ENCODE measurements at places on chromosomes 13 and 19. TPM values are rescaled to one million over a fixed set of nuclear protein-coding genes. Genes with fewer than 3 reads are reported as not detected.
A peak's percentile ranks its signal among the peaks of the same experiment; 100 is the strongest.

DNA sequence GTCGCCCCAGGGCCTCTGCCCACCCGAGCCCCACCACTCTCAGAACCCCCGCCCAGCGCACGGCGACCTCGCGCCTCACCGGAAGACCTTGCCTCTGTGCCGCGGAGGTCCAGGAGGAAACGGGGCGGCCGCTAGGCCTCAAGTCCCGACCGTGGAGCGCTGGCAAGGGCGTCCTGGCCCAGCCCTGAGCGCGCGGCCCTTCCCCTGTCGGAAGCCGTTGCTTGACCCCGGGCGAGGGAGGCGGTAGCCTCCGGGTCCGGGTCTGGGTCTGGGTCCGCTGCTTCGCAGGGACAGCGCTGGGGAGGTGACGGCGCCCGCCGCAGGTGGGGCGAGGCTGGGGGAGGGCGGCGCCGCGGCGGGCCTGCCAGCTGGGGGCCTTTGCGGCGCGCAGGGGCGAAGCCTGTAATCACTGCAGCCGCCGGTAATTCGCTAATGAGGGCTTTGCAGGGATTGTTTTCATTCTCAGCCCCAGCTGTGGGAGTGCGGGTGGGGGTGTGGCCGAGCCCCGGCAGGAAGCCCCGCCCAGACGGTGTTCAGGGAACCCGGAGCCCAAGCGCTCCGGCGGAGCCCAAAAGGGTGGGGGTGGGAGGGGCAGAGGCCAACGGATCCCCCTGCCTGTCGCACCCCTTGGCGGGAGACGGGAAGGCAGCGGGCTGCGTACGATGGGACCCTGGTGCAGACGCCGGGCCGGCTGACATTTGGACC, 8.6 kb downstream of the C19orf25 start:
- peaks cover 11% of the 10 kb centered on the region for H3K4me1 ChIP-seq
- DNase-seq, result peak; percentile 79
- H3K27ac ChIP-seq, result no peak overlapping the region
- H3K36me3 ChIP-seq, result no peaks in the 10 kb centered on the region
- peaks cover 13% of the 10 kb centered on the region for H3K27me3 ChIP-seq
- H3K4me3 ChIP-seq, result peak overlapping the region; percentile 58

DNA sequence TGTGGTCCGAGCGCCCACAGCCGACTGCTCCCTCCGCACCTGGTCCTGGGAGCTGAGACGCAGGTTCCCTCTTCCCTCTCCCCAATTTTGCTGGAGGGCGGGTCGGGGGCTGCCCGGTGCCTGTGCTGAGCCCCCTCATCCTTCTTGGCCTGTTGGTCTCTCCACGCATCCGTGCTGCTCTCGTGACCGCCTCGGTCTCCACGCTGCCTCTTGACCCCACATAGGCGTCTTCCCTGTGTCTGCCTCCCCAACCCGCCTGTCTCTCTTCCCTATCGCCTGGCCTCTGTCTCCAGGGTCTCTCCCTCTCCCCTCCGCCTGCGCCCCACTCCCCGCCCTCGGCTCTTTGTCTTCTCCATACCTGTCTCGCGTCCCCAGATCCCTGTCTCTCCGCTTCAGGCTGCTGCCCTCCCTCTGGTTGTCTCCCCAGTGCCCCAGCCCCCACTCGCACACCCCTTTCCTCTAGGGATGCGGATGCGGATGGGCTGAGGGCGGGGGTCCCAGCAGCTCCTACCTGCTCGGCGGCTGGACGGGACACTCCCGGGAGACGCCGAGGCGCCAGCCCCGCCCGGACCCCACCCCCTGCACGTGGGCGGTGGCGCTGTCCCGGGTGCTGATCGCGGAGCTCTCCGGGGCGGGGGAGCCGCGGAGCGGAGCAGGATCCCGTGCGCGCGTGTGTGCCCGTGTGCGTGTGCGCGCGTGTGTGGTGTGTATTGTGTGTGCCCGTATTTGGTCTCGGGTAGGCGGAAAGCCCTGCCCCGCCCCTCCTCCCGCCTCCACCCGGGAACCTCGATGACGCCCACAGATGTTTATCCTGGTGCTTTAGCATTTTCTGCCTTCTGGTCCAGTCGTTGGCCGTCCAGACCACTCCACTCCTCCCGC, at the start of gene SYT5:
TSS of gene SYT5 (minus strand) at position 684 of the 879 bp plus-strand sequence. CDS start 1,248 bp downstream, outside the sequence.
- peak within 1 kb of the TSS; percentile 64 for H3K4me3 ChIP-seq
- peak; percentile 62 for DNase-seq
- peaks cover 16% of the 10 kb centered on the region for H3K4me1 ChIP-seq
- H3K27ac ChIP-seq, result no peak within 1 kb of the TSS
- H3K27me3 ChIP-seq, result peaks cover 60% of the 10 kb centered on the region

DNA sequence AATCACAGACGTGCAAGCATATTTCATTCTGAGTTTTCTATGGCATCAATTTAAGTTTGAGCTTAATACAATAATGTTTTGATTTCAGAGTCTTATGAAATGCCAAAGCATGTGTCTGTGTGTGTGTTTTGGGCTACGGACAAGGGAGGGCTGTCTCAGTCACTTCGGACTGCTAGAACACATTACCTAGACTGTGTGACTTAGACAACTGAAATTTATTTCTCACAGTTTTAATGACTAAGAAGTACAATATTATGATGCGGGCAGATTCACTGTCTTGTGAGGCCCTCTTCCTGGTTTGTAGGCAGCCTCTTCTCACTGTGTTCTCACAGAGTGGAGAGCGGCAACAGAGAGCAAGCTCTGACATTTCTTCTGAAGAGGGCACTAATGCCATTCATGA, 1202.0 kb downstream of the EFNB2 start:
- H3K27me3 ChIP-seq, result no peaks in the 10 kb centered on the region
- no peak overlapping the region for H3K4me3 ChIP-seq
- no peaks in the 10 kb centered on the region for H3K36me3 ChIP-seq
- peaks cover 5% of the 10 kb centered on the region for H3K4me1 ChIP-seq
- no peak for DNase-seq

DNA sequence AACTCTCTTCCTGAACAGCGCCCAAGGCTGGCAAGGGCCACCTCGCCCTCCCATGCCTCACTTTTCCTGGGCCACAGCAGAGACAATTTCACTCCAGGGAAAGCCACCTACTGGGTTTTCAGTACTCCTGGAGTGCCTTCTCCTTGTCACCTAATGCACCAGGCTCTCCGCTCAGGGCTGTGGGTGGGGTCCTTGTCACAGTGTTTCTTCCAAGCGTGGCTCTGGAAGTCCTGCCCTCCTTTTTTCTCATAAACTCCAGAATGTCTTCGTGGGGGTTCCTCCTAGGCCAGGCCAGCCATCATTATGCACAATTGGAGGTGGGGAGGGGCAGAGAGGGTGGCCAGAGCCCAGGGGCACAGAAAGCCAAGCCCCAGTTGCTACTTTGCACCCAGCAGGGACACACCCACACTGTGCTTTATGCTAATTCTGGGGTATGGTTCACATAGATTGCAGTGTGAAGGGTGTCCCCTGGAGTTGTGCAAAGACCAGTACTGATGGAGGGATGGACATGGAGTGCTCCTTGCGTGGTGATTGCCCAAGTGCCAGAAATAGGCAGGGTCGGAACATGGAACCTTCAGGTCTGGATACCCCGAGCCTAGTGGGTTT, 78.8 kb downstream of the CHST8 start:
- H3K36me3 ChIP-seq, result no peaks in the 10 kb centered on the region
- DNase-seq, result no peak
- no peak overlapping the region for H3K27ac ChIP-seq
- no peak overlapping the region for H3K4me3 ChIP-seq
- H3K27me3 ChIP-seq, result no peaks in the 10 kb centered on the region

DNA sequence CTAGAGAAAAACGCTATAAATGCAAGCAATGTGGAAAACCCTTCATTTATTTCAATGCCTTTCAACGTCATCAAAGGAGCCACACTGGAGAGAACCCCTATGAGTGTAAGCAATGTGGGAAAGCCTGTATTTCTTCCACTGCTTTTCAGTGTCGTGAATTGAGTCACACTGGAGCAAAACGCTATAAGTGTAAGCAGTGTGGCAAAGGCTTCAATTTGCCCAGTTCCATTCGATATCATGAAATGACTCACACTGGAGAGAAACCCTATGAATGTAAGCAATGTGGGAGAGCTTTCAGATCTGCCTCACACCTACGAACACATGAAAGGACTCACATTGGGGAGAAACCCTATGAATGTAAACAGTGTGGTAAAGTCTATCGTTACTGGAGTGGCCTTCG, 27.4 kb downstream of the ZNF20 start:
- peaks cover 29% of the 10 kb centered on the region for H3K4me1 ChIP-seq
- H3K4me3 ChIP-seq, result no peak overlapping the region

GRCh38 chr13:67230404-67231288, 510 bp upstream of the PCDH9 start:
- peaks cover 4% of the 10 kb centered on the region for H3K4me1 ChIP-seq
- DNase-seq, result peak; percentile 91
- peaks cover 14% of the 10 kb centered on the region for H3K27me3 ChIP-seq
- H3K27ac ChIP-seq, result no peak overlapping the region
- no peak overlapping the region for H3K4me3 ChIP-seq

DNA sequence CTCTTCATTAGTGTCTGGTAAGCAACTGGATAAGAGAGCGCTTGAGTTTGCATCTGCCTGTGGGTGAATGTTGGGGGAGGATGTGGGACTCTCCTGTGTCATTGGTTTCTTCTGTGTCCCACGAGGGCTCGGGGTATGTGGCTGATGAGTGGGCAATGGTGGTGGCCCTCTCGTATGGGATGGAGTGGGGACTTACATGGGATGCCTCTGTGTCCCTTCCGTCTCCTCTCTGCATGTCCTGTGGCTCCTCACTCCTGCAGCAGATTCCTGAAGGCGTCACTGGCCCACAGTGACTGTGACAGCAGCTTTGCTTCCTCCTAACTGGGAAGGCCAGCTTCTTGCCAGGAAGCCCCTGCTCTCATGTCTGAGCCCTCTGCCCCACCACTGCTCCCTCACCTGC, 2.6 kb upstream of the LRP3 start:
- H3K4me1 ChIP-seq, result peaks cover 10% of the 10 kb centered on the region
- H3K36me3 ChIP-seq, result no peaks in the 10 kb centered on the region
- DNase-seq, result no peak
- no peak overlapping the region for H3K4me3 ChIP-seq
- H3K27me3 ChIP-seq, result peaks cover 22% of the 10 kb centered on the region

GRCh38 chr19:5018224-5019015, 49.5 kb downstream of the KDM4B start:
- DNase-seq, result no peak
- H3K36me3 ChIP-seq, result no peaks in the 10 kb centered on the region
- H3K4me1 ChIP-seq, result no peaks in the 10 kb centered on the region
- no peak overlapping the region for H3K4me3 ChIP-seq

DNA sequence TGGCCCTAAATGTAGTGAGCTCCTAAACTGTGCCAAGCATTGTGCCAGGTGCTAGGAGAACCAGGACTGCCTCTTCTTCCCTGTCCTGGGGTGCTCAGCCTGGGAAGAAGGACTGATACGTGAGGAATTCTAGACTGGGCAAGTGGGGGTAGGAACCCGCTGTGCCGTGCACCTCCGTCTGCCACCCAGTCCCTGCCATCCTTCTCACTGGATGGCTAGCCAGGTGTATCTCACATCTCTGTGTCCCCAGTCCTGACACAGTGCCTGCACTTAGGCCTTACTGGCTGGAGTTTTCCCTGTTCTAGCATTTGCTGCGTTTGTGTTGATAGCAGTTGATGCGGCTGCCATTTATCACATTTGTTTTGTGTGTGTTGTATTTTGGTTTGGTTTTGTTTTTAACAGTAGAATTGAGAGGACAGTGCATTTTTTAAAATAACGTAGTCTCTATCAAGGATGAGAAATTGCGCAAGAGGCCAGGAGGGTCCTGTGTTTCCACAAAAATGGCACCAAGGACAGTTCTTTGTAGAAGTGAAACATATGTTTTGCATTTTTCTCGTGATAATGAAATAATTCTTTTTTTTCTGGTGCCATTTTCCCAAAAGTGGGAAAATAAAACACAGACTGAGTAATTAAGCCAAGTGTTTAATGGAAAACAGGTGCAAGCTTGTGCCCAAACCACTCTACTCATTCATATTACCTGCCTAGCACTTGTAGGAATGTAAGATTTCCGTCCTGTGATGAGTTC, 4.7 kb upstream of the GPR183 start:
- peak overlapping the region; percentile 58 for H3K27ac ChIP-seq
- no peaks in the 10 kb centered on the region for H3K27me3 ChIP-seq
- peaks cover 88% of the 10 kb centered on the region for H3K4me1 ChIP-seq
- peaks cover 55% of the 10 kb centered on the region for H3K36me3 ChIP-seq

- no peak within 1 kb of the TSS for H3K27ac ChIP-seq
- H3K4me3 ChIP-seq, result no peak within 1 kb of the TSS
- H3K4me1 ChIP-seq, result peaks cover 21% of the 10 kb centered on the region
- no peaks in the 10 kb centered on the region for H3K27me3 ChIP-seq
- DNase-seq, result no peak
Measured at GRCh38 chr19:55464662-55465054, at the start of gene C19orf85. Gene C19orf85 (minus strand): TSS chr19:55464751. CDS start chr19:55464554, 197 bp downstream.

DNA sequence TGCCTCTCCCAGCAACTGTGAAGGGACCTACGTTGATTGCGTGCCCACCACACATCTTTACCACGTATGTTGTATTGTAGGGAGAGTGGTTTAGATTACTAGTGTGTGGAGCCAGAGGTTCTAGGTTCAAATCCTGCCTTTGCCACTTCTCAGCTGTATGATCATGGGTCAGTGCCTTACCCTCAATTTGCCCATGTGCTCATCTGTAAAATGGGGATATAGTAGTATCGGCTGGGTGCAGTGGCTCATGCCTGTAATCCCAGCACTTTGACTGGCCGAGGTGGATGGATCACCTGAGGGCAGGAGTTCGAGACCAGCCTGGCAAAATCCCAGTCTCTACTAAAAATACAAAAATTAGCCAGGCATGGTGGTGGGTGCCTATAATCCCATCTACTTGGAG, 578 bp upstream of the LGALS4 start:
- H3K27ac ChIP-seq, result no peak overlapping the region
- H3K36me3 ChIP-seq, result peaks cover 9% of the 10 kb centered on the region
- H3K27me3 ChIP-seq, result no peaks in the 10 kb centered on the region
- no peak overlapping the region for H3K4me3 ChIP-seq

- H3K27ac ChIP-seq, result peak overlapping the region; percentile 80
- peaks cover 52% of the 10 kb centered on the region for H3K4me1 ChIP-seq
- no peaks in the 10 kb centered on the region for H3K27me3 ChIP-seq
- H3K36me3 ChIP-seq, result peaks cover 39% of the 10 kb centered on the region
- no peak overlapping the region for H3K4me3 ChIP-seq
Measured at GRCh38 chr13:41352935-41353840, 42.1 kb downstream of the NAA16 start.

DNA sequence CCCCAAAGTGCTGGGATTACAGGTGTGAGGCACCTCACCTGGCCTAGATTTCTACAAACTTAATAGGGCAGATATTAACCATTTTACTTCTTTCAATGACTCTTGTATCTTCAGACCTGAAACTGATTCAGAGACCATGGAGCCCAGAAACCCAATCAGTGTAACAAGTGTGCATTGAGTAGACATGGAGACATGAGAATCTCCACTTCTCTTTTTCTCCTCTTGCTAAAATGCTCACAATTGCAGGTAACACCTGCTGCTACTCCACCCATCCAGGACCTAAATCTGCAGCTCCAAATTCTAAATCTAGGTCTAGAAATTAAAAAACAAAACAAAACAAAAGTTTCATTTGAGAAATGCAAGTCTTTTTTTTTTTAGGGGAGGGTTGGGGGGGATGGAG, 42.2 kb upstream of the ZNF681 start:
- H3K27ac ChIP-seq, result no peak overlapping the region
- no peaks in the 10 kb centered on the region for H3K27me3 ChIP-seq
- peaks cover 25% of the 10 kb centered on the region for H3K4me1 ChIP-seq
- no peak for DNase-seq

- H3K4me1 ChIP-seq, result peaks cover 61% of the 10 kb centered on the region
- peaks cover 37% of the 10 kb centered on the region for H3K36me3 ChIP-seq
- peak; percentile 26 for DNase-seq
Measured at GRCh38 chr19:38657633-38658222, 10.3 kb downstream of the ACTN4 start.

Gene IZUMO2
- not detected for total RNA-seq

Gene TPTE2
- total RNA-seq, result 0.27 TPM

Gene ZBTB45
- total RNA-seq, result 7.4 TPM

Gene SIGLEC10
- 0.32 TPM for total RNA-seq

Gene RDH8
- total RNA-seq, result not detected

Gene RFX1
- total RNA-seq, result 13.3 TPM

Gene IRF3
- 108 TPM for total RNA-seq

Gene APC2
- 0.07 TPM for total RNA-seq

Gene COL5A3
- 2.7 TPM for total RNA-seq

Gene ZNF99
- total RNA-seq, result not detected

Gene ZNF649
- total RNA-seq, result 10.7 TPM

All from activated CD8-positive, alpha-beta T cell treated with anti-CD3 and anti-CD28 coated beads for 36 hours (primary cell).